Right atrium auricular region (tissue), 2 donors: ENCODE measurements at places on chromosomes 11 and 22.

GRCh38 chr22:50218996-50219727 lies 18.4 kb downstream of the SELENOO start:
- DNase-seq, result peak; percentile 80

GRCh38 chr22:29193021-29193420 lies 12.7 kb upstream of the EMID1 start:
- no peak for DNase-seq

DNA sequence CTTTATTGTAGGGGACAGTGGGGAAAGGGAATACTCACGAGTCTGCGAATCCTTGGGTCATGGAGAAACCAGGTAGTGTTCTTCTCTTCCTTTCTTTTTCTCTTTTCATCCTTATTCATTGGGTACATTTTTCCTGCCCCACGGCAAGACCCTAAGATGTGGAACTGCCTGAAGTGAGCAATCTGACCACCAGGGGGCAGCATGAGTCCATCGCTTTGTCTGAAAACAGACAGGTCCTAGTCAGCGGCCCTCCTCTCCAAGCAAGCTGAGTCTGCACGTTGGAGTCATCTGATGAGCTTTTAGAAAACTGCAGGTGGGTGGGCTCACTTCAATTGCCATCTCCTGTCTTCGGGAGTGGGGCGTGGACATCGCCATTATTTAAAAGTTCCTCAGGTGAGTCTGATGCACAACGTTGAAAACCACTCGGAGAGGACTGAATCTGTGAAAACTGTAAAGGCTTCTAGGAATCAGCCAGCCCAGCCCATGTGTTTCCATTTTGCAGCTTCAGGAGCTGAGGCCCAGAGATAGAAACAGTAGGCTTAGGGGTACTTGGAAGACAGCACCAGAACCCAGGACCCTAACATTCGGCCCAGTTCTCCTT lies 34.0 kb upstream of the FBXO3 start:
- DNase-seq, result peak; percentile 85

DNA sequence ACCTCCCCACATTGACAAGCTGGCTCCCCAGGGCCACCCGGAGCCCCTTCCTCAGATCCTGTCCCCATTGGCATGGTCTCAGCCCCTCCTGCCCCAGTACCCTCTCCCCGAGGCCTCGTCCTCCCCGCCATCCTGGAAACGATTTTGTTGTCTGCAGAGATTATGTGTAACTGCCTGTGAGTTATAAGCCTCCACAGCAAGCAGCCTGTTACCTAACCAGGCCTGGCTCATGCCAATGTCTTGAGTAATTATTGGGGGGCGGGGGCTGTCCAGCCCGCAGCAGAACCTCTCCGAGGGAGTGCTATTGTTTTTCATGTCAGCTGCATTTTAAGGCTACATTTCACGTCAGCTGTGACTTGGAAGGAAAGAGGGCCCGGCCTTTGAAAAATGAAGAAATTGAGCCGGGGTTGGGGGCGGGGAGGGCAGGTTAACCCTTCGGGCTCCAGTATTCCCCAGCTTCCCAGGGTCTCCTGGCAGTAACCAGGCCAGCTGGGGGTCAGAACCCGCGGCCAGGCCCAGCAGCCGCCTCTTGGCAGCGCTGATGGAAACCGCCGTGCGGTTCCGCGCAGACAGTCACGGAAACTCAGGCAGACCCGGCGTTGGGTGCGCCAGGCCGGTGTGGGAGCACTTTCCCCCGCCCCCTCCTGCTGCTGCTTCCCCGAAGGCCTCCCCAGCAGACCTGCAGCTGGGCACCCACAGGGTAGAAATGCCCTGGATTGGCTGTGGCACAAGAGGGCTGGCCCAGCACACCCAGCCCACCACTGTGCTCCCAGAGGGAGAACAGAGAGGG lies 59.5 kb downstream of the CDKN1C start:
- DNase-seq, result peak; percentile 94

- no peak for DNase-seq
Measured at GRCh38 chr11:10485646-10486045, 30.6 kb downstream of the AMPD3 start.
